ENCODE measurements at places on chromosomes 2 and 18.

GRCh38 chr2:226701052-226701451, 98.6 kb downstream of the IRS1 start:
- no peak for DNase-seq

DNA sequence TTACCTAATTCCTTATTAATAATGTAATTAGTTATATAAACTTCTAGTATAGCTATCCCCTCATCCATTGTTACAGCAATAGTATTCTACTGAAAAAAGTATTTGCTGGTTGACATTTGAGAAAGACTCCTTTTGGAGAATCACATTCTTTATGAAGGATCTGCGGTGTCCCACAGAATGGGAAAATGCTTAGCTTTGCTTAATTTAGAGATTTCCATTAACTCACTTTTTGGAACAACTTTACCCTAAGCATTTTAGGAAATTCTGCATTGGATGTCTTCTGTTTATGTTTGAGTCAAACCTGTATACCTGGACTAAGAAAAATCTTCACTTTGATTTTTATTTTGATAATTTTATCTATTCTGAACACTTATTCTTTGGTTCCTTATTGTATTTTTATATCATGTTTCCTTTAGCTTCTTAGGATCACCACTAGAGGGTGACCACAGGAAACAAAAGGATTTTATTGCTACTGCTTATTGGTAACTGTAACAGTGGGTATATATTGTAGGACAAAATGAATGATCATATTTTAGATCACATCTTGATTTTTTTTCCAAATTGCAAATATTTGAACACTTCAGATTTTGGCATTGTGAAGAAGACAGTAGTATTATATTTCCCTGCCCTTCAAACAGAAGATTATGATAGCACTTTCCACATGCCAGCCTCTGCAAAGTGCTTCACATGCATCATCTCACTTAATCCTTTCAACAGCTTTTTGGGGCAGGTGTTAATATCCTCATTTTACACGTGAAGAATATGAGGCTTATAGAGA, 79.6 kb downstream of the MIB1 start:
- DNase-seq = no peak

DNA sequence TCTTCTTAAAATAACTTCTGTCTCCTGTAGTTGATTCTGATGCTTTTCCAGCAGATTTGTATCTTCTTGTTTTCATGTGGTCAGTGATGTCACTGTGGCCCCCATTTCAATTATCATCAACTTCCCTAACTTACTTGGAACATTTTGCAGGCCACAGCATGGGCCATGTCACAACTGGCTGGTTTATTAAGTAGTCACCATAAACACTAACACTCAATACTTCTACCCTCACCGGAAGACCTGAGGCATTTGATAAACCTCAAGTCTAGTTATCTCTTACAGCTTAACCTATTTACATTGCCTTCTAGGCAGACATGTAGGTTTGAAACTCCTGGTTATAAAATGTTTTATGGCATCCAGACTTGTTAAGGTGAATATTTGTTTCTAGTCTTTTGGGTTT, 37.4 kb upstream of the PROKR1 start:
- no peak for DNase-seq

GRCh38 chr2:85064927-85065577, 68.1 kb upstream of the TCF7L1 start:
- DNase-seq = no peak

DNA sequence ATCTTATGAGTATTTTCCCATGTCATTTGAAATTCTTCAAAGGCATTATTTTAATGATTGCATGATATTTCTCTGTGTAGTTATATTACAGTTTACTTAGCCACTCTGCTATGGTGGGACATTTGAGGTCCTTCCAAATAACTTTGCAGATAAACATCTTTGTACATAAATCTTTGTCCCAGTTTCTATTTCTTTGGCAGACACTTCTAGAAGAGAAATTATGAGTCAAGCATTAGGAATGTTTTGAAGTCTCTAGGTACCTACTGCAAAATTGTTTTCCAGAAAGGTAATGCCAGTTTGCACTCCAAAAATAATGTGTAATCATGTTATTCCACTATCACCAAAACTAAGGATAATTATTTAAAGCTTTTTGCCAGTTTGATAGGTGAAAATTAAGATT, 149.7 kb downstream of the EN1 start:
- no peak for DNase-seq

DNA sequence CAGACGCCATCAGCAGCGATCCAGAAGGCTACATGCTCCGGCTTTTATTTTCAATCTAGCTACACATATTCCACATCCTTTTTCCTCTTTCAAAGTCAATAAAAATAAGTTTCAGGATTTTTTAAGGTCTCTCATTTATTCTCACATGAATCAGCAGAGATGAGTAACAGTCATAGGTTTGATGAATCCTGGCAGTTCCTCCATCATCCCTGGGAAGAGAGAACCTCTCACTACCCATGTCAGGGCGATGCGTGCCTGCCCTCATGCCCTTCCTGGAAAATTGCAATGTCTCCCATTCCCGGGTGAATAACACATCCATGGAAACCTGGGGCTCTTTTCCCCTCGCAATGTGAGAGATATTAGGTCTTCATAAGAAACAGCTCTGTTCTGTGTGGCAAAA, 301.1 kb upstream of the SMIM21 start:
- no peak for DNase-seq
